ENCODE measurements at places on chromosomes 2 and 18.

GRCh38 chr2:193469251-193469650, 1274.5 kb upstream of the TMEFF2 start:
- DNase-seq: no peak

GRCh38 chr2:225419033-225419432, 19.5 kb downstream of the NYAP2 start:
- DNase-seq: no peak

- no peak for DNase-seq
Measured at GRCh38 chr2:36478332-36478738, 119.6 kb downstream of the FEZ2 start.

- no peak for DNase-seq
Measured at GRCh38 chr18:11736656-11737055, 47.6 kb downstream of the GNAL start.

DNA sequence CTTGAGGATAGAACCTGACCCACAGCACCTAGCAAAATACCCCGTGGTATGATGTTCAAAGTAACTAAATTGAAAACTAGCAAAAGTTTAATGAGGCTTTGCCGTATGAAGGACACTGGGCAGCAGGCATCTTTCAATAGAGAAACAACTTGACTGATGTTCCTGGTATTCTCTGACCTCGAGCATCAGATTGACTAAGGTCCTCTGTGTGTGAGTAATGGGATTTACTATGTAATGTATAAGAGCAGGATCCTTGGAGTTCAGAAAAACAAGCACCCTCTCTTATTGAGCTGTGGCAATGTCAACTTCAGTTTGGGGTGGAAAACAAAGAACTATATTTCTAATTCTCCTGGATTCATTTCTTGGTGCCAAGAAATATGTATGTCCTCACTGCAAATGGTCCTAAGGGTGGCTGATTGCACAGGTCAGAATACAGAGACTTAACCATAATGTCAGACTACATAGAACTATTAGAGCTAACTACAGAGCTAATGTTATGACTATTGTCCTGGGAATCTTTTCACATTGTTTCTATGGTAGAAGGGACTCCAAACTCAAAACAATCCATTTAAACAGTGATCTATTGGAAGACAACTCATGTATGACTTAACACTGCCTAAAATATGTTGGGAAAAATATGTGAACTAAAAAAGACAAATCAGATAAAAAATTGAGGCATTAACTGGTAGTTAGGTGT, 4.4 kb downstream of the TNFAIP6 start:
- no peak for DNase-seq

GRCh38 chr2:149799013-149799705, 211.6 kb upstream of the MMADHC start:
- DNase-seq: no peak

GRCh38 chr2:119377294-119377992, 10.7 kb downstream of the DBI start:
- DNase-seq: no peak

- peak; percentile 85 for DNase-seq
Measured at GRCh38 chr2:64945973-64946768, 43.0 kb upstream of the SLC1A4 start.

GRCh38 chr2:190678444-190679162, 29.7 kb downstream of the NAB1 start:
- DNase-seq: no peak
